ENCODE measurements at places on chromosomes 16 and 17.

- no peak for DNase-seq
These were observed 767 bp downstream of the SYNGR2 start for GRCh38 chr17:78168903-78169793.

DNA sequence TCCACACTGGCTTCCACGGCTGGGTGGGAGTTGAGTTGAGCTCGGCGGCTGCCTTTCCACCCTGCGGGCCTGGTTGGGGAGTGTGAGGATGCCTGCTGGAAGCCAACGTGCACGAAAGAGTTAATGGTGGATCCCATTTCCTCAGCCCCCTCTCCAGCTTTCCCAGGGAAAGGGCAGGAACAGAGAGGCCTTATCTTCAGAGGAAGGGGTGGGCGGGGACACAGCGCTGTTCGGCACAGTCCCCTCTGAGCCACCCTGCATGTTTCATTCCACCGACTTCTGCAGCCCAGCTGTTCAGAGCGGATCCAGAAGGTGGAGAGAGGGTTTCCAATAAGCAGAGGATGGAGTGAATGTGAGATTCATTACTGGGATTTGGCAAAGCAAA, 295.3 kb downstream of the SEC14L1 start:
- DNase-seq = peak; percentile 45

GRCh38 chr17:49488612-49489011, 6.5 kb upstream of the NGFR start:
- DNase-seq = no peak

DNA sequence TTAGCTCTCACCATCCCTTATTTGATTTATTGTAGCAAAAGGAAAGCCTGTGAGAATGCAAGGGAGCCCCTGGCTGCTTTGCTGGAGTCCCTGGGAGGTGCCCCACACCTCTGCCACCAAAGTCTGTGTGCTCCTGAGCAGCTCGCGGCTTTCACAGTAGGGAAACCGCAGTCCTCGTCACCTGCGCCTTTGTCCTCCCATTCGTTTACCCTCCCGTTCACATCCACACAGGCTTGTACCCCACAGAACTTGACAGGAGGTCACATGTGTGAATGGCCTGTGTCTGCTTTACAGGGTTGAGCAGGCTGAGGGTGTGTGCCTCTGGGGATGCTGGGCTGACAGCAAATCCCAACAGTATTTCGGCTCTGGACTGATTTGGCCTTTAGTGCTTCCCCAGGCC, 152.5 kb downstream of the LGALS9B start:
- DNase-seq = no peak

- no peak for DNase-seq
These were observed 187.5 kb upstream of the FOXF1 start for GRCh38 chr16:86322806-86323205.

GRCh38 chr17:50209472-50210239, 8.2 kb upstream of the COL1A1 start:
- no peak for DNase-seq

GRCh38 chr16:30399435-30400186, 4.4 kb downstream of the ZNF48 start:
- no peak for DNase-seq

All from dermis microvascular lymphatic vessel endothelial cell (primary cell).